Esophagus squamous epithelium (tissue), 5 donors: ENCODE measurements at places on chromosomes 6 and 20.

- no peak for DNase-seq
Measured at GRCh38 chr6:36039112-36039511, 11.5 kb downstream of the MAPK14 start.

DNA sequence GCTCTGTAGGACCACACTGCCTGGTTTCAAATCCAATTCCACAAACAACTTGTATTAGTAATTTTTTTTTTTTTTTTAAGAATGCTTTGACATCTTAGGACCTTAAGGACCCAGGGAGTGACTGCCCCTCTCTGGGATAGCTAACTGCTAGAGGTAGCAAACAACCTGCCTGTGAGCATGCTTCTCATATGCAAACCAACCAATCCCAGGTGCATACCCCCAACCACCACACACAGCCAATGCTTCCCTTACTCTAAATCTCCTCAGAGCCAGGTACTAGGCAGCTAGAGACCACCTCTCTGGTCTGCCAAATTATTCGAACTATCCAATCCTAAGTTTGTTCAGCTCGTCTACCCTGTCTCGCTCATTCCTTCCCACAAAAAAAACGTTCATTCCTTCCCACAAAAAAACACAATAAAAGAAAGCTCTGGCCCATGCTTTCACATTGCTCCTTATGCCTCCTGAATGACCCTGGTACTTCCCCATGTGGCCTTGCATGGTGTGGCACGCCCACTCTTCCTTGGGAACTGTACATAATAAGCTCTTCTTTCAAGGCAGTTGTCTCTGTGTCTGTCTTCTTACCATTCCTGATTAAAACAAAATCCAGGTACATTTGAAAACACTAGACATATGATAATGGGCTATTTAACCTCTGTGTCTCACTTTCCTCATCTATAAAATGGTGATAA lies 6.4 kb downstream of the SERAC1 start:
- no peak for DNase-seq

GRCh38 chr6:46184114-46184513 lies 13.3 kb upstream of the ENPP5 start:
- no peak for DNase-seq

- no peak for DNase-seq
Measured at GRCh38 chr20:33925867-33926266, 67.8 kb upstream of the RALY start.

DNA sequence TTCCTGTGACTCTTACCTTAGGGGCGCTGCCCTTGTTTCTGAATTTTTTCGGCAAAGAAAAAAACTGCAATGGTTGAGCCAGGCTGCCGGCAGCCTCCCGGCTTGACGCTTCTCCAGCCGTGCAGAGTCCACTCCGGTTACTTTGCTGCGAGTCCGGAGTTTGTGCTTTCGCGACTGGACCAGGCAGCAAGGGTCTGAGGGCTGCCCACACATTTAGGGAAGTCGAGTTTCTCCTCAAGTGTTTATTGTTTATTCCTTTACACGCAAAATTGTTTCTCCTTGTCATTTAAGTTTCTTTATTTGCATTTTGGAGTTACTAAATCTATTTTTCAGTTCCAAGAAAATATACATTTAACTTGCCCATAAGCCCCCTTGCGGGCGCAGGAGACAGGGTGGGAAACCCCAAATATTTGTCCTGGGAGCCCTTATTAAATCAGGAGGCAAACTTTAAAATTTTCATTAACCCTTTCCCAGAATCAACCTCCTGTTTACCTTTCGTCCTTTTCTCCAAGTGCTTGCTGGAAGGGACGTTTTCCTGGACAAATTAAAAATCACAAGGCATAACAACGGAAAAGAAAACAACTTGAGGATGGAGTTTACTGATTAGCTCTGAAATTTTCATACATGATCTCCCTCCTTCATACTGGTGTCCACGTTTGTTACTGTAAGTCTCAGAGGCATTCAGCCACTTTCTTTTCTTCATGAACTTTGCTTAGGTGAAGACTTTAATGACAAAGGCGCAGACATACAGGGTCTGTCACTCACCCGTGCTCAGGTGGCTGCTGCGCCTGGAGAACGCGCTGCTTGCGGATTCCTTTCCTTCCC lies 1.7 kb upstream of the PDE10A start:
- no peak for DNase-seq

- DNase-seq = no peak
Measured at GRCh38 chr20:32898729-32899128, 40.0 kb downstream of the EFCAB8 start.

GRCh38 chr6:104229057-104229456 lies 630.7 kb downstream of the HACE1 start:
- DNase-seq = no peak

- no peak for DNase-seq
Measured at GRCh38 chr6:111992851-111993250, 61.1 kb upstream of the CCN6 start.

- no peak for DNase-seq
Measured at GRCh38 chr6:72401865-72402264, 220.0 kb upstream of the KCNQ5 start.

DNA sequence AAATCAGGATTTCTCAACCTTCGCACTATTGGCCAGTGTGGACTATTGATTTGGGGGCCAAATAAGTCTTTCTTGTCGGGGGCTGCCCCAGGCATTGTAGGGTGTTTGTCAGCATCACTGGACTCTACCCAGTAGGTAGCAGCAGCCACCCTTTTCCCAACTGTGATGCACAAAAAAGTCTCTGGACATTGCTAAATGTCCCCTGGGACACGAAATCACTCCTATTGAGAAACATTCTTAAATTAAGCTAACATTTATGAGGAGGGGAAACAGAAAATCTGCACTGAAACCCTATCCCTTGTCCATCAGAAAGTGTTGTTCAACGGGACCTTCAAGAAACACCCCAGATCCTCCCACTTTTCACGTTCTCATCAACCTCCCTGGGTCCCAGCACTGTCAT lies 54.2 kb downstream of the NFATC2 start:
- DNase-seq = no peak

DNA sequence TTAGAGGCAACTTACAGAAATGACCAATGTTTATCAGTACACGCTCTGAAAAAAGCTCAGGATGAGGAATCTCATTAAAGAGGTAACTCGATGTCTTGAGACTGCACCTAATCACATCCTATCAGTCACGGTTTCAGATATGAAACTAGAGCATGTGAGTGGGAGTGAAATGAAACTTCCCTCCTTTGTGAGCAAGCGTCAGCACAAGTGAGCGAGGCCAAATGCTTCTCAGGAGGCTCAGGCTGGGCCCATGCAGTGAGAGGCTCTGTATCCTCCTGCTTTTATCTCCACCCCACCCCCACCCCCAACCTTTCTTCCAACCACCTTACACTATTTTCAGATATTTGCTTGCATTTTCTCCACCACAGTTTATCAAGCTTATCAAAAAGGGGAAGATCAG lies 140.8 kb upstream of the RIMS1 start:
- DNase-seq = no peak

DNA sequence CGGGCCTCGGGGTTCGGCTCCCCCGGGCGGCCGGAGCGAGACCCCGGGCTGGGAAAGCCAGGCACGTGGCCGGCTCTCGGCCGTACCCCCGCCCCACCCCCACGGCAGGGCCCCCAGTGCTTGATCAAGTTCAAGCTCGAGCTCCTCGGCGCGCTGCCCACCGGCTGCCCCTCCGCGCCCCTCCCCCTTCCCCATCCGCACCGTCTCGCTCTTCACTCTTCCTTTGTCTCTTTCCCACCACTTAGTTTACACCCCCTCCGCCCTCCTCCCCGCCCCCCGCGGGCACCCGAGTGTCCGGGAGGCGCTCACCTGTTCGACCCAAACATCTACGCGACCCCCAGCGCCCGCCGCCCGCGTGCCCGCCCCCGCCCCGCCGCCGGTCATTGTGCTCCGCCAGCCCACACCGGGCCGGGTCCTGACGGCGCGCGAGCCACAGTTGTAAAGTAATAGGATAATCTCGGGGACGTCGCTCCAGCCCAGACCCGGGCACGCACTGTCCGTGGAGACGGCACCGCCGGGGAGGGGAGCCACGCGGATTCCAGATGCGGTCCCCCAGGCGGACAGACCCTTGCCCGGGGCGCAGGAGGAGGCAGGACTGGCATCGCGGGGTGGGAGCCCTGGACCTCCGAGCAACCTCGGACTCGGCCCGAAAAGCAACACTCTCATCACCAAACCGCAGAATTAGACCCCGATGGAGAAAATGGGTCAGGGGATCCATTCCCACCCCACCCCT lies 100.7 kb downstream of the NOL4L start:
- DNase-seq = no peak

DNA sequence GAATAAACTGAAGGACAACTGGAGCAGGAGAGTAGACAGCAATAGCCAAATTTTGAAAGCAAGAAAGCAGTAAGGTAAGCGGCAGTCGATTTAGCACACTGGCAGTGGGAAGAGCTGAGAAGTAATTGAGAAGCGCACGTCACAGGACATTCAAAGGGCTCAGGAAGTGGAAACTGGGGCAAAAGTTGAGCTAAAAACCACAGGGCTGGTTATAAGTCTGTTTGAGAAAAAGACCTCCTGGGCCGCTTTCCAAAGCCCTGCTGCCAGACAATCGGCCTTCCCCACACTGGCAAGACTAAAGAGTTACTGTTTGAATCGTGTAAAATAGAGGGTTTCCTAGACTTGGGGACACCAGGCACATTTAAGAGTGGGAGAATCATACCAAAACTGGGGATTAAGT lies 161.4 kb downstream of the DNAH8 start:
- DNase-seq = no peak
